Activated CD4-positive, alpha-beta T cell treated with anti-CD3 and anti-CD28 coated beads, Interleukin-2, amount 10 ng/mL, durations not matched to agents 7 days and 5 days (primary cell): ENCODE measurements at places on chromosomes 3 and 15. TPM values are rescaled to one million over a fixed set of nuclear protein-coding genes. Genes with fewer than 3 reads are reported as not detected.

DNA sequence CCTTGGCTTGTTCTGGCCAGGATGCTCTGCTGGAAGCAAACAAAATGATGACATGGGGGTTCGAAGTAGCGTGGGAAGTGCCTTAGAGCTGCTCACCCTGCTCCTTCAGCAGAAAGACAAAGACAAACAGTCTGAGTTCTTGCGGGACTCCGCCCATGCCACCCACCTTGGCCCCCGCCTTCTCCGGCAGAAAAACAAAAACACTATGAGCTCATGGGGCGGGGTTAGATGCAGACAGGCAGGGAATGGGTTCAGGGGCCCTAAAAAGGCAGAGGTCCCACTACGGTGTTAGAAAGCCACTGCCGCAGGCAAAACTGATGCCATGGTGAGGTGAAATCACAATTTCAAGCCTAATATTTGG lies 9.7 kb upstream of the NCKIPSD start:
- peaks cover 38% of the 10 kb centered on the region for H3K36me3 ChIP-seq
- H3K27me3 ChIP-seq = no peaks in the 10 kb centered on the region
- no peak overlapping the region for H3K4me3 ChIP-seq

DNA sequence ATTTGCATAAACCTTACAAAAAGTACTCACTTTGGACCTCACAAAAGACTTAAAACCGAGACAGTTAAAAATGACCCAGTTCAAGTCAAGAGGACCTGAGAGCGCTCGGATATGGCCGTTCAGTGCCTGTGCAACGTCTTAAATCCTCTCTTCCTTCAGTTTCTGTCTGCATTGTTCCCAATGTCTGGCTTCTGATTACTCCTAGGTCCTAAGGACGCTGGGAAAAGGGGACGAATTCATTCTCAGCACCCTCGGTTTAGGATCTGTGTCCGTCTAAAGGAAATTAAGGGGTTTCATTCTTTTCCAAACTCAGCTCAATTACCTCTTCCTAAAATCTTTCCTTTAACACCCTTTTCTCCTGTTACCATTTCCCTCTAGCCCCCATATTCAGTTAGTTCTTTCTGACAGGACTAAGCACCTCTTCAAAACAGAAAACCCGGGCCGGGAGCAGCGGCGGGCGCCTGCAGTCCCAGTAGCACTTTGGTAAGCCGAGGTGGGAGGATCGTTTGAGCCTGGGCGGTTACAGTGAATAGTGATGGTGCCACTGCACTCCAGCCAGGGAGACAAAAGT lies 970 bp downstream of the DPPA4 start:
- peaks cover 2% of the 10 kb centered on the region for H3K36me3 ChIP-seq
- peak; percentile 31 for DNase-seq
- peak overlapping the region; percentile 66 for H3K4me3 ChIP-seq
- peaks cover 24% of the 10 kb centered on the region for H3K27me3 ChIP-seq
- H3K27ac ChIP-seq = no peak overlapping the region
- H3K4me1 ChIP-seq = peaks cover 11% of the 10 kb centered on the region

- DNase-seq = no peak
- no peak overlapping the region for H3K27ac ChIP-seq
- peaks cover 53% of the 10 kb centered on the region for H3K36me3 ChIP-seq
- H3K4me1 ChIP-seq = peaks cover 45% of the 10 kb centered on the region
- no peaks in the 10 kb centered on the region for H3K27me3 ChIP-seq
- H3K4me3 ChIP-seq = no peak overlapping the region
Observed at GRCh38 chr15:90270502-90271150, 5.2 kb downstream of the NGRN start.

DNA sequence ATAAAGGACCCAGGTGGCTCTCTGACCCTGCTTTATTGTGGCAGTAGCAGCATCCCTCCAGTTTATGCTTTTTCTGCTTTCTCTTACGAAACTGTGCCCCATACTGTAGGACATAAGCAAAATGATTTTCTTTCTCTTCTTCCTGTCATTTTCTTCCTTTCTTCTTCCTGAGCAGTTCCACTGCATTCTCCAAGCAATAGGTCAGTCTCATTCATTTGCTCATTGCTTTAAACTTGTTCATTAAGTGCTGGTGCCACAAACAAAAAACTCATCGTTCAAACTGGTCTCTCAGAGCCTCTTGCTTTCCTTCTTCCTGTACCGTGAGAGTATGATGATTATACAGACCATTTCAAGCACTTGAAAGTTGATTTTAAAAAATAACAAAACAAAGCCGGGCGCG lies 66.8 kb downstream of the PDE8A start:
- no peak overlapping the region for H3K4me3 ChIP-seq
- H3K36me3 ChIP-seq = no peaks in the 10 kb centered on the region
- H3K27ac ChIP-seq = no peak overlapping the region

- H3K4me3 ChIP-seq = no peak overlapping the region
- H3K36me3 ChIP-seq = no peaks in the 10 kb centered on the region
- no peak for DNase-seq
- H3K4me1 ChIP-seq = peaks cover 8% of the 10 kb centered on the region
Observed at GRCh38 chr15:41877631-41878354, 16.1 kb downstream of the SPTBN5 start.

DNA sequence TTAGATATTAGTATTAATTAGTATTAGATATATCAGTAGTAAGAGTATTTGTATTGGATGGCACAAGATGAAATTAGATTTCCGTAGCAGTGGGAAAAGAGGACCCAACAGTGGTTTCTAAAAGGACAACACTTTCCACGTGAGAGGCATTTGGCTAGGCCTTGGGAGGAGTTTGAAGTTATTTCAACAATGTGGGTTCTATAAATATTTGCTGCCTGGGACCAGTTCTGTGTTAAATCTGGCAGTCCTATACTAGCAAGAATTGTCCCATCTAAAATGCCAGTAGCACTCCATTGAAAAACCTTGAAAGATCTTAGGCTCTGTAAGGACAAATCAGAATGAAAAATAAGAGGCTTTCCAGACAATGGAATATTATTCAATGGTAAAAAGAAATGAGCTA lies 347.1 kb upstream of the DNAJC19 start:
- no peaks in the 10 kb centered on the region for H3K36me3 ChIP-seq
- DNase-seq = no peak
- no peak overlapping the region for H3K27ac ChIP-seq
- H3K27me3 ChIP-seq = no peaks in the 10 kb centered on the region

- H3K36me3 ChIP-seq = no peaks in the 10 kb centered on the region
- H3K27me3 ChIP-seq = no peaks in the 10 kb centered on the region
- no peak for DNase-seq
- no peak overlapping the region for H3K27ac ChIP-seq
- peaks cover 5% of the 10 kb centered on the region for H3K4me1 ChIP-seq
Observed at GRCh38 chr3:31911643-31912042, 69.4 kb downstream of the OSBPL10 start.

- no peak overlapping the region for H3K4me3 ChIP-seq
- H3K27ac ChIP-seq = no peak overlapping the region
Observed at GRCh38 chr15:82146990-82147461, 101.2 kb upstream of the MEX3B start.

- no peak for DNase-seq
- no peak overlapping the region for H3K27ac ChIP-seq
- H3K36me3 ChIP-seq = no peaks in the 10 kb centered on the region
- no peaks in the 10 kb centered on the region for H3K4me1 ChIP-seq
Observed at GRCh38 chr3:40741729-40742128, 217.0 kb downstream of the ZNF621 start.

DNA sequence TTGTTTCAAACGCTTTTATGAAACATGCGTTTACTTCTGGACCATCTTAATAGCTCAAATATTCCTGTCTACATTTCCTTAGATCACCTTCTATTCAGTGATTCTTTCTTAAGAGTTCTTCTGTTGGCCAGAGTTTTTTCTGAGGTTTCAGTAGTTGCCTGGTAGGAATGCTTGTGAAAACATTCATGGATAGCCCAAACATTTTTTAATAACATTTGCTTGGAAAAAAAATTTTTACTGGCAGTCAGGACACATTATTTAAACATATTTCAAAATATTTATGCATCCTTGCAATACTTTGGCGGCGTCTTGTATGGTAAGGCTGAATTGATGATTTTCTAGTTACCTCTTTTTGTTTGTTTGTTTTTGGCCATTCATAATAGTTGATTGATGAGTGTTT lies 47.4 kb upstream of the ZBTB20 start:
- no peak overlapping the region for H3K27ac ChIP-seq
- H3K4me3 ChIP-seq = no peak overlapping the region
- no peaks in the 10 kb centered on the region for H3K27me3 ChIP-seq
- H3K36me3 ChIP-seq = no peaks in the 10 kb centered on the region

- H3K36me3 ChIP-seq = peaks cover 87% of the 10 kb centered on the region
- no peak for DNase-seq
- H3K4me3 ChIP-seq = peak overlapping the region; percentile 74
Observed at GRCh38 chr3:18420555-18420954, 4.6 kb downstream of the SATB1 start.

- peaks cover 18% of the 10 kb centered on the region for H3K36me3 ChIP-seq
- peak overlapping the region; percentile 85 for H3K4me3 ChIP-seq
- peaks cover 83% of the 10 kb centered on the region for H3K27me3 ChIP-seq
- peak overlapping the region; percentile 27 for H3K27ac ChIP-seq
Observed at GRCh38 chr3:194135516-194135805, 487 bp upstream of the HES1 start.

DNA sequence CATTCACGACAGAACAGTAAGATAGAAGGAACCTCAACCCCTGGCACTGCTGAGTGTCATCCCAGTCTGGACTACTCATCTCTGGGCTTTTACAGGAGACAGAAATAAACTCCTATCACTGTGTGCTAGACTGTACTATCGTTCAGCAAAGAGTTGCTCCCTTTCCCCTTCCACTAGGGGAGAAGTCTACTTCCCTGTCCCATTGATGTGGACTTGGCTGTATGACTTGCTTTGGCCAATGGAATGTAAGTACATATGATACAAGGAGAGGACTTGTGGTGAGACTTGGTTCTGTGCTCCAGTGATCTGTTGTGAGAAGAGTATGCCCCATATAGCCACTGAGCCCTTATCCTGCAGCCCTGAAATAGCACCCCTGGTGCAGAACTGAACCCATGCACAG lies 5.3 kb upstream of the KIF7 start:
- peaks cover 1% of the 10 kb centered on the region for H3K36me3 ChIP-seq
- no peak for DNase-seq
- peaks cover 11% of the 10 kb centered on the region for H3K4me1 ChIP-seq
- peaks cover 55% of the 10 kb centered on the region for H3K27me3 ChIP-seq

- H3K27me3 ChIP-seq = no peaks in the 10 kb centered on the region
- H3K27ac ChIP-seq = no peak overlapping the region
- no peak for DNase-seq
Observed at GRCh38 chr3:11370191-11370590, 98.0 kb downstream of the ATG7 start.

DNA sequence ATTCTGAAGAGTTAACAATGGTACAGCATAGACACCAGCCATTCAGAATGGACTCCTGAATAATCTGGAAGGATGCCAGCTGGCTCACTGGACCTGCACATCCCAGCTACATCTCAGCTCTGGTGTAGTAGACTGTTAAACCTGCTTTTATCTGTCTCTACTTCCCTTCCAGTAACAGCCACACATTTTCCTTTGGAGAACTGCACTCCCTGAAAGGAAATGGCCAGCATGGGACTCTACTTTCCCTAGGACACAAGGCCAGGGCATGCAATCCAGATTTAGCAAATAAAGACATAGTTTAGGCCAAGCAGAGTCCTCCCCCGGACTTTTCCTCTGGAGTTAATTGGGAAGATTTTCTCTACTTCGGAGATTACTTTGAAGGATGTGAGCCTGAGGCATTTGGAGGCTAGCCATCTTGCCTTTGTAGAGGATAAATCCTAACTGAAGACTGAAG lies 82.7 kb upstream of the TCF12 start:
- H3K27ac ChIP-seq = no peak overlapping the region
- H3K27me3 ChIP-seq = peaks cover 5% of the 10 kb centered on the region
- DNase-seq = no peak
- no peak overlapping the region for H3K4me3 ChIP-seq

DNA sequence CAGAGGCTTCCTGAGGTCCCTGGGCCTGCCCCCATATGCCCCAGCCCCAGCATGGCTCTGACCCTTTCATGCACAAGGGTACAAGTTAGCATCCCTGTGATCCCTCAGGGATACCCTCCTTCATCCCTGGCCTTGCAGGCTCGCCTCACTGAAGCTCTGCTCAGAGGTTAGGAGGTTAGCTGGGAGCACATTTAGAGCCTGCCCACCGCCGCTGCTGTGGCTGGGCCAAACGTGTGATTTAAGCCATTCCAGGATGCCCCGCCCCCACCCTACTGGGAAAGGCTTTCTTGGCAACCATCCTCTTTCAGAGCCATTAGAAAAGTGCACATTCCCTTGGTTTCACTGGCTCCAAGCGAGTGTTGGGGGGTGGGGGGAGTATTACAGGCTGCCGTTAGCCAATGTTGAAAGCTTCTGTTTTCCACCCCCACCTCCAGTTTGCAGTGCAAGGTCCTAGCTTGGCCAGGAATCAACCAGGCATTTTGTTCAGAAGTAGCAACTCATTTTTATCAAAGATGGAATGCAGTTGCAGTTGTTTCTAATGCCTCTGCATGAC lies 6.3 kb upstream of the HES1 start:
- no peak for DNase-seq
- peaks cover 63% of the 10 kb centered on the region for H3K27me3 ChIP-seq
- no peak overlapping the region for H3K27ac ChIP-seq

DNA sequence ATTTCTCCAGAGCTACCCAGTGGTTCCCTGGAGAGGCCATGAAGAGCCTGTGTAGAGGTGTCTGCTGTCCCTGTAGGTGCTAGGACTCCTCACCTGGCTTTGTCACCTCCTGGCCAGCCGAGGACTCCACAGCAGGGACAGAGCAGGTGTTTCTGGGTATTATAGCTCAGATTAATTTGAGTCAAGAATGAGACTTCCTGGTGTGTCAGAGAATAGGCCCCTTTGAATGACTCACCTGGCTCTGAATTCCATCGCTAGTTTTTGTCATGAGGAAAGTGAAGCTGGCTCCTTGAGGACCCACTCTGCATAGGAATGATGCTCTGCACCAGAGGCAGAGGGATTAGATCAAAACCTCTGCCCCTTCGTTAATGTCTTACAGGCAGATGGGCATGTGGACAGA lies 167.5 kb upstream of the TOPAZ1 start:
- no peak overlapping the region for H3K4me3 ChIP-seq
- H3K27me3 ChIP-seq = peaks cover 4% of the 10 kb centered on the region
- DNase-seq = no peak
- no peaks in the 10 kb centered on the region for H3K36me3 ChIP-seq
- H3K4me1 ChIP-seq = peaks cover 4% of the 10 kb centered on the region

GRCh38 chr3:141557961-141558706 lies 71.3 kb downstream of the RASA2 start:
- no peak for DNase-seq
- H3K4me3 ChIP-seq = no peak overlapping the region
- H3K36me3 ChIP-seq = peaks cover 34% of the 10 kb centered on the region
- no peak overlapping the region for H3K27ac ChIP-seq
- peaks cover 33% of the 10 kb centered on the region for H3K4me1 ChIP-seq
- H3K27me3 ChIP-seq = no peaks in the 10 kb centered on the region

GRCh38 chr15:42332331-42332730 lies 27.0 kb upstream of the CAPN3 start:
- H3K4me1 ChIP-seq = no peaks in the 10 kb centered on the region
- H3K27me3 ChIP-seq = no peaks in the 10 kb centered on the region
- no peak overlapping the region for H3K27ac ChIP-seq
- peaks cover 24% of the 10 kb centered on the region for H3K36me3 ChIP-seq

Gene CCDC39
- not detected for total RNA-seq

Gene AAGAB
- total RNA-seq = 45.3 TPM

Gene RLBP1
- total RNA-seq = not detected

Gene INKA1
- 0.60 TPM for total RNA-seq

Gene GJD2
- total RNA-seq = not detected

Gene XCR1
- not detected for total RNA-seq

Gene WHAMM
- 14.5 TPM for total RNA-seq

Gene SPINK8
- not detected for total RNA-seq

Gene FAM3D
- not detected for total RNA-seq

Gene ALG3
- 45.7 TPM for total RNA-seq
